ENCODE measurements at places on chromosomes 12 and 14.

DNA sequence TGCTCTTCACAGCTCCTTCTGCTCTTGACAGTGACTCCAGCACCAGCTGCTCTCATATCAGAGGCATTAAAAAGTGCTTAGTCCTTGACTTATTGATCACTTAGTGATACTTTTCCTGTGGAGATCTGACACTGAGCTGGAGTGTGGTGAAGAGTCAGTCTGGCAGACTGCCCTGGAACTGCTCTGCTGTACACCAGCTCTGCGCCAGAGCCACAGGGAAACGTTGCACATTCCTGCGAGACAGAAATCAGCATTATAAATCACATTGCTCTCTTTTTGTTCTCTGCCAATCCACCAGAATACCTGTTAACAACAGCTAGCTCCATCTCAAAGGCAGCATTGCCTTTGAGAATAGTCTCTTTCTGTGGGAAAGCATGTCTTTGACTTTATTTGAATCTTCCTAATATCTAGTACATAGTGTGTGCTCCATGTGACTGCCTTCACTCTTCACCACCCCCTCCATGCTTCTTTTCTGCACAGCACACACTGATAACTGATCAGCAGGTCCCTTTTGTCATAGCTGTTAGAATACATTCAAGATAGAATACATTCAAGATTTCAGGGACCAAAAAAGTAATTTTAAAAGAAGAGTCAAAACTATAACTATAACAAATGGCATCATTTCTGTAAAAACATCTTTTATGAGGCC is 48.2 kb upstream of the VSX2 start:
- DNase-seq: no peak

DNA sequence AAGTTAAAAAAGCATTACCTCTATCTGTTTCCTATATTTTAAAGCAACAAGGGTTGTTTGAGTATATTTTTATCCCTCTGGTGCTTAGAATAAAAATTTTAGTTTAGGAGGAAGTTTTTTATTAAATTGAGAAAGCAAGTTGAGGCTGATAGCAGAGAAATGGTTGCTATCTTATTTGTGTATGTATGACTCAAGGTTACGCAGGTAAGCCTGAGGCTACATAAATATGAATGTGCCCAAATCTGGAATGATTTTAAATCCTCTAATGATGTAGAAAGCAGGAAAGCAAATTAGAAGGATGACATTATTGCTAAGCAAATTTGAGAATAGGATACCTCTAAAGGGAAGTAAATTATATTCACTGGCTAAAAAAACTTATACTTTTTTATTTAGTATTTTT is 109.8 kb downstream of the ACSS3 start:
- no peak for DNase-seq

DNA sequence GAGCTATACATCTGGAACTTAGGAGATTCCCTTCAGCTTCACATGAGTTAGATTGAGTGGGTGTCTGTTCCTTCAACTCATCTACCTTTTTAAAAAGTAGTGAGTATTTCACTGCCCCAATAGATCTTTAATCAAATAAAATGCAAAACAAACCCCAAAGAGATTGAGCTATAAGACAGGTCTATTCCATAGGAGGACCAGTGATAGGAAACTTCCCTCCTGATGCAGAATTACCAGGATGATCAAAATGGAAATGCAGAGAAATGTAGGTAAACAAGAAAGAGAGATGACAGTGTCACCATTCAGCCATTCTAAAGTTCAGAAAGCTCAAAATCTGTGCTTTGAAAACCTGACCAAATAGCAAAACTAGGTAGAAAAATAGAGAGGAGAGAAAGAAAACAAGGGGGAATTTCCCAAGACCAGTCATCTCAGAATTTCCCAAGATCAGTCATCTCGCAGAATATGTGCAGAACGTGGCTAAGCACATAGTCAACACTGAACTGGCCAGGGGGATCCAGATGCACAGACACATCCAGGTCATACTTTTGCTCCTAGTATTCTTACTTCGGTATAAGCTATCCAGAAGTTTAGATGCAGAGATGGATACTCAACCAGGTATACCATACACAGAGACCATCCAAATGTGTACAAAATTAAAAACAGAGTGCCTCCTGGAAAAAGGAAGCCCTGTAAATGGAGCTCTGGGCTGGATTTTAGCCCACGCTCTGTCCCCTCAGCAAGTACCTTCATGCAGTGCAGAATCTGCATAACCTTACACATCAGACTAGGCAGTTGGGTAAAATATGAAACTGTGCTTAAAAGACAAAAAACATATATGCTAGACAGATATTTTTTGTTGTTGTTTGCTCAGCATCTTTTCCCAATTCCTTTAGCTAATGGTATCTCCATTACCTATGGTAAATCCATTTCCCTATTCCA is 27.4 kb downstream of the SLC41A2 start:
- DNase-seq: peak; percentile 43

DNA sequence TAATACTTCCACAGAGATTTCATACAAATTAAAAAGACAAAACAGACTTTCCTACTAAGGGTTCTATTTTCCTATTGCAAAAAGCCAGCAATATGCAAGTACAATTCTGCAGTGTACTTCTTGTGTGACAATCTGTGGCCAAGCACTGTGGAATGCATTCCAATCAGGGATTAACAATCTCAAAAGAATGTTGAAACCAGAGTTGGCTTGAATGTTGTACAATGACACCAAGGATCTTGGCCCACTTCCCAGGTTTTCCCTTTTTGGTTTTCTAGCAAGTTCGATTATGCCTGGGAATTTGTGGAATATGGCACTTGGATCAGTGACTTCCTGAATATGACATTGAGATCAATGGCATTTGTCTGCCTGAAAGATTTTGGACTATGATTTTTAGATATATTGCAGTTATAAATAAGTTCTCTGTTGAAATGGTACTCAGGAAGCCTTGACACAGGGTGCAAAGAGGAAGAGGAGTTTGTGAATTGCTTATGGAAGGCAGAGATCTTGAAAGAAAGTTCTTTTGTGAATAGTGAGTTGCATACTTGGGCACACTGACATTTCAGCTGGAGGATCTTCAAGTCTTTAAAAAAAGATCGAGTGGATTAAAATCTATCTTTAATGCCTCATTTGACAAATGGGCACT is 81.4 kb upstream of the FERMT2 start:
- peak; percentile 72 for DNase-seq

GRCh38 chr14:47596232-47596631 is 79.2 kb downstream of the MDGA2 start:
- DNase-seq: no peak

GRCh38 chr12:70840656-70841350 is 79.7 kb downstream of the PTPRR start:
- no peak for DNase-seq

- no peak for DNase-seq
Observed at GRCh38 chr14:106610691-106611090, 1084.3 kb downstream of the TMEM121 start.

- no peak for DNase-seq
Observed at GRCh38 chr12:105455261-105455660, 124.8 kb downstream of the C12orf75 start.

- no peak for DNase-seq
Observed at GRCh38 chr12:6375269-6376078, at the start of gene SCNN1A. Gene SCNN1A (minus strand): TSS chr12:6375563. CDS start chr12:6374783, 780 bp downstream.

DNA sequence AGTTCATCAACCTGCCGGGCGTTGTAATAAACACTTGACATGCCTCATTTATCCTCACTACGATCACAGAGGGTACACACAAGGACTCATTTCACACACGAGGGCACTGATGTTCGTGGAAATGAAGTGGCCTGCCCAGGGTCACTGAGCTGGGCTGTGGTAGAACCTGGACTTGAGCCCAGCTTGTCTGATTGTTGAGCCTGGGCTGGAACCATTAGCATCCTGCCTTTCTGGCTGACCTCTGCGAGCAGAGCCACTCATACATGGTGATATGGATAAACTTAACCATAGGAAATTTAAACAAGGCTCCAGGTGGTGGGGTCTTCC is 16.6 kb upstream of the JDP2 start:
- DNase-seq: no peak

- no peak for DNase-seq
Observed at GRCh38 chr12:5944053-5944452, 1.0 kb downstream of the ANO2 start.

GRCh38 chr12:108430245-108430644 is 84.8 kb upstream of the FICD start:
- no peak for DNase-seq

GRCh38 chr14:97276573-97276972 is 479.4 kb downstream of the VRK1 start:
- DNase-seq: no peak

- DNase-seq: peak; percentile 31
Observed at GRCh38 chr12:16385782-16386646, 38.6 kb downstream of the MGST1 start.

DNA sequence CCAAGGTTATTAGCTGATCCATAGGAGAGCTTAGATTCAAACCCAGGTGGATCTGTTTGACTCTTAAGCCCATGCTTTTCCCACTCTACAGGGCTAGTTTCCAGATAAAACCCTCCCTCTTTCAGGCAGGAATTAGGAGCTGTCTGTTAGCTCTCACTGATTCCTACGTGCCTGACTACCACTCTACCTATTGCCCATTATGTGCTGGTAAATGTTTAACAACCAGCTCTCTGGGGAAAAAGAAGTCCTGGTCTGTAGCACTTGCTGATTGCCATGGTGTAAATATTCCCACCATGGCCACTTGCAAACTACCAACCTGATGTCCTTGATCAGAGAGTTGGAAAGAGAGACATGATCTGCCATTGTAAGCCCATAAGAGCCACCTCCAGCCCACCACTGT is 65.5 kb upstream of the BDKRB2 start:
- no peak for DNase-seq

DNA sequence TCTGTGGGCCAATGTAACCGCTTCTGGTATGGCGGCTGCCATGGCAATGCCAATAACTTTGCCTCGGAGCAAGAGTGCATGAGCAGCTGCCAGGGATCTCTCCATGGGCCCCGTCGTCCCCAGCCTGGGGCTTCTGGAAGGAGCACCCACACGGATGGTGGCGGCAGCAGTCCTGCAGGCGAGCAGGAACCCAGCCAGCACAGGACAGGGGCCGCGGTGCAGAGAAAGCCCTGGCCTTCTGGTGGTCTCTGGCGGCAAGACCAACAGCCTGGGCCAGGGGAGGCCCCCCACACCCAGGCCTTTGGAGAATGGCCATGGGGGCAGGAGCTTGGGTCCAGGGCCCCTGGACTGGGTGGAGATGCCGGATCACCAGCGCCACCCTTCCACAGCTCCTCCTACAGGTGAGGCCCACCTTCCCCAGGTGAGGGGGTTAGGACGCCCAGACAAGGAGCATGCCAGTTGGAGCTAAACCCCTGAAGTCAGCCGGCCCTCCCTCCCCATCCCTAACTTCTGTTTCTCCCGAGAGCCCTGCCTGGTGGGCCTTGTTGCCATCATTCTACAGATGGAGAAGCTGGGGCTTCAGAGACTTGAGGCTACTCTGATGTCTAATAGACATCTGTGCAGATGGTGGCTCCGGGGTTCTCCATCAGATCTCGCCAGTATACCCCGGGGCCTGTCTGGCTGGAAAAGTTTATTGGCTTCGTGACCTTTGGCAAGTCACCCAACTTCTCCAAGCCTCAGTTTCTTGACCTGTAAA is 25.3 kb downstream of the PAPLN start:
- no peak for DNase-seq

- DNase-seq: no peak
Observed at GRCh38 chr12:42469355-42470175, 120.0 kb downstream of the PRICKLE1 start.

- peak; percentile 71 for DNase-seq
Observed at GRCh38 chr12:92649511-92650227, 53.1 kb upstream of the PLEKHG7 start.

GRCh38 chr12:24153079-24153478 is 203.6 kb upstream of the SOX5 start:
- no peak for DNase-seq

GRCh38 chr14:60091550-60092525 is at the start of gene PCNX4:
Gene PCNX4 (plus strand): TSS chr14:60091923. CDS start chr14:60107639, 15,716 bp downstream.
- DNase-seq: peak; percentile 97

DNA sequence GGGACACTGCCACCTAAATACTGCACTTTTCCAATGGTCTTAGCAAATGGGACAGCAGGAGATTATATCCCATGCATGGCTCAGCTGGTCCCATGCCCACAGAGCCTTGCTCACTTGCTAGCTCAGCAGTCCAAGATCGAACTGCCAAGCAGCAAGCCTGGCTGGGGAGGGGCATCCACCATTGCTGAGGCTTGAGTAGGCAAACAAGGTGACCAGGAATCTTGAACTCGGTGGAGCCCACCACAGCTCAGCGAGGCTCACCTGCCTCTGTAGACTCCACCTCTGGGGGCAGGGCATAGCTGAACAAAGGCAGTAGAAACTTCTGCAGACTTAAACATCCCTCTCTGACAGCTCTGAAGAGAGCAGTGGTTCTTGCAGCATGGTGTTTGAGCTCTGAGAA is 370.8 kb upstream of the MGAT4C start:
- no peak for DNase-seq

Measured in skeletal muscle cell (primary cell).